NCI-H1417 treated with DMSO at 0.1 percent for 48 hours (cell line): ENCODE measurements at places on chromosomes 1 and 21.

GRCh38 chr1:43204394-43204793 is 32.3 kb downstream of the CFAP57 start:
- DNase-seq, result no peak

GRCh38 chr1:99599678-99600175 is 46.2 kb upstream of the PALMD start:
- DNase-seq, result no peak

DNA sequence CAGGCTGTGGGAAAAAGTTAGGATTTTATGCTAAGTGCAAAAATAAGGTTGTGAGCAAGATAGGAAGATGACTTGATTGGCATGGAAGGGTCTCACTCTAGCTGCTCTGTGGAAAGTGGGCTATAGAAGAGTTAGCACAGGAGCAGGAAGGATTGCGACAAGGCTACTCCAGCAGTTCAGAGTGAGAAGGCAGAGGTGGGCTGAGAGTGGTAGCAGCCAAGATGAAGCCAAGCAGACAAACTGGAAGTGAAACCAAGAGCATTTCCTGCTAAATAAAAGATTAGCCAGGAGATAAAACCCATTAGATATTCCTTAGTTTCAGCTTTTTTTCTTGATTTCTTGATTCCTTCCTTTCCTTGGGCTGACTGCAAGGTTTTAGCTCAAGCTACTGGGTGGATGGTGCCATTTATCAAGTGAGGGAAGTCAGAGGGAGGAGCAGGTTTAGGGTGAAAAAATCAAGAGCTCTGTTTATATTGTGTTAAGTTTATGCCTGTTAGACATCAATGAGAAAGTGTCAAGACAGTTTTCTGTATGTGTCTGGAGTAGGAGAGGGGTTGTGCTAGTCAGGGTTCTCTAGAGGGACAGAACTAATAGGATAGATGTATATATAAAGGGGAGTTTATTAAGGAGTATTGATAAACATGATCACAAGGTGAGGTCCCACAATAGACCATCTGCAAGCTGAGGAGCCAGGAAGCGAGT is 33.1 kb upstream of the ZNF644 start:
- no peak for DNase-seq

- no peak for DNase-seq
Measured at GRCh38 chr1:161171191-161171590, 5.0 kb downstream of the PPOX start.

- no peak for DNase-seq
Measured at GRCh38 chr1:167711797-167712196, 10.0 kb upstream of the MPZL1 start.

- DNase-seq, result no peak
Measured at GRCh38 chr1:113647164-113647563, 112.1 kb downstream of the PHTF1 start.

DNA sequence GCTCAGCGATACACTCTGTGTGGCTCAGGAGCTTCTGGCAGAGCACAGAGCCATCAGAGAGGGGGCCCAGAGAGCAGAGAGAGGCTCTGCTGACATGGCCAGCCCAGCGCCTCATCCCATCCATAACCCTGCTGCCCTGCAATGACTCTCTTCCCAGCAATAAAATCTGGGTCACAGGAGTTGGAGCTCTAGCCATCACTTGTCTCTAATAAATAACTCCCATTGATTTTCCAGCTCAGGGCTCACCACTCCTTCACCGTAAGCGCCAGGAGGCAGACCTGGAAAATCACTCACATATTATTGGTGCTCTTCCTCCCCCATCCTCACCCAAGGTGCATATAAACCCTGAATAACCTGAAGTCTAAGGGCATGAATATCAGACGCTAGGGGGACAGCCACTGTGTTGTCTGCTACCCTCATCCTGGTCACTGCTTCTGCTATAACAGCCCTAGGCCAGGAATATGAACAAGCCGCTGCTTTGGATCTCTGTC is at the start of gene APCS:
Gene APCS (plus strand): TSS at position 366 of the 491 bp plus-strand sequence. CDS start 96 bp downstream, at position 462.
- no peak for DNase-seq

DNA sequence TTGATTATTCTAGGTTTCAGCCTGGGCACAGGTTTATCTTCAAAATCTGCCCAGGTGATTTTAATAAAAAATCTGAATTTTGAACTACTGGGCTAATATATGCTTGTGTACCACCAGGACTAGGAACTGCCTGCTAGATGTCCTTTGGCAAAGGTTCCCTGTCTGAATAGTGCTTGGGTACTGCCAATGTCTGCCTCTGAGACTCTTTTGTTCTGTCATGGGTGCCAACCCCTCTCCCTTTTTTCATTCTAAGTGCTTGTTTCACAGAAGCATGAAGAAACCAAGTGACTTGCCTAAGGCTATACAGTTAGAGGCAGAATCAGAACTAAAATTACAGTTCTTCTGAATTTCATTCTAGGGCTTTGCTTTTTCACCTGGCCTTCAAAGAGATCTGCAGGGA is 106.3 kb upstream of the CACHD1 start:
- DNase-seq, result no peak

- no peak for DNase-seq
Measured at GRCh38 chr1:121558514-121558913, 373.7 kb downstream of the SRGAP2C start.

GRCh38 chr21:42160765-42161164 is 58.2 kb upstream of the ABCG1 start:
- DNase-seq, result no peak

GRCh38 chr1:203136409-203137042 is 9.0 kb downstream of the ADORA1 start:
- DNase-seq, result no peak

DNA sequence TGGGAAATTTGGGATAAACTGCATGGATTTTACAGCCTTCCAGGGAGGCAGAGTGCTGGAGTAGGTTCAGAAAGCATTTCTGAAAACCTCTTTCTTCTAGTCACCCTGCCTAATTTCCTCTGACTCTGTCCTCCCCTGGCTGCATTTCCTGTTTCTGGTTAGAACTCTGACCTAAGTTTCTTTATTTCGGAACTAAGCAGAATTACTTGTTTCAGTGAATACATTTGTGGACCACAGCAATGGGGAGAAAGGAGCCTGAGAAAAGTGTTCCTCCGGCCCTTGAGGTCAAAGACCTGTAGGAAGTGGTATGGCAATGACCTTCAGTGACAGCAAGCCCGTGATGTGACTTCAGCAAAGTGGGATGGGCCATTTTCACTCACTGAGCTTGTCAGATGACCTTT is 173.4 kb upstream of the RUNX1 start:
- no peak for DNase-seq

GRCh38 chr1:173255214-173255813 is 48.2 kb upstream of the TNFSF4 start:
- DNase-seq, result no peak

DNA sequence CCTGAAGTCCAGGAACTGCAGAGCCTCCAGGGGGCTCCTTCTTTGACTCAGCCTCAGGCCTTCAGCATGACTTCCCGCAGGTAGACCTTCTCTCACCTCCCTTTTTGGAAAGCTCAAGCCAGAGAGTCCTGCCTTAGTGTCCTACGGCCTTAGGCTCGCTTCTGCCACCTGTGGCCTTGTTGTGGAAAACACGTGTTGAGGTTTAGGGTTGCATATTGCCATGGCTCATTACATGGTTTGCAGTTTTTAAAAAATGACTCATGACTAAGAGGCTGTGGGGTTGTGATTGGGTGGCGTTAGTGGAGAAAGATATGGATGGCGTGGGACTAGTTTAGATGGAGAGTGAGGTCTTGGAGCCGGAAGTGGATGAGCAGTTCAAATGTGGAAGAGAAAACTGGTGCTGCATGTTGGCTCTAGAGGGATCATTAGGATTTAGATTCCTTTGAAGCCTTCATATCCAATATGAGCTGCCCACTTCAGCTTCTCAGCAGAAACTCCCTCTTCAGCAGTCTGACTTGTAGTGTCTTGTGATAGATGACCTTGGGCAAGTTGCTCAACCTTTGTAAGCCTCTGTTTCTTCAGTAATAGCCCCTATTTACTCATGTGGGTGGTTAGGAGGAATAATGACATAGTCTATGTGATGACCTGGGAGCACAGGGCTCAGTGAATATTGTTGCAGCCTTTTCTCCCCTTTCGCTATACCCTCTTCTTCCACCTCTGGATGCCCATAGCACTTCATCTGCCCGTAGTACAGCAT is 6.5 kb upstream of the FGGY start:
- no peak for DNase-seq

DNA sequence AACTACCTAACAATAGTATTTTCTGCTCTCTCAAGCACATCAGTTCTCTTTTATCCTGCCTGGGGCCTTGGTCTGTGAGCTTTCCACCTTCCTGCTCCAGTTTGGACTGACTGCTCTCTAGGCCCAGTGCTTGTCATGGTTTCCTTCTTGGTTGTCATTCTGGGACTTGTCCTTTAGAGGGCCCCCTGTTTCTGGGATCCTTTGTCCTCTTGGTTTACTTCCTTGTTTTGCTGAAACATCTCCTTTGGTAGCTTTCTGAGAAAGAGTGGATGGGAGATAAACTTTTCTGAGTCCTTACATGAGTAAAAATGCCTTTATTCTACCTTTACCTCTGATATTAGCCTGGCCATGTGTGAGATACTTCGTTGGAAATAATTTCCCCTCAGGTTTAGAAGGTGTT is 4.7 kb downstream of the SLC1A7 start:
- DNase-seq, result no peak

DNA sequence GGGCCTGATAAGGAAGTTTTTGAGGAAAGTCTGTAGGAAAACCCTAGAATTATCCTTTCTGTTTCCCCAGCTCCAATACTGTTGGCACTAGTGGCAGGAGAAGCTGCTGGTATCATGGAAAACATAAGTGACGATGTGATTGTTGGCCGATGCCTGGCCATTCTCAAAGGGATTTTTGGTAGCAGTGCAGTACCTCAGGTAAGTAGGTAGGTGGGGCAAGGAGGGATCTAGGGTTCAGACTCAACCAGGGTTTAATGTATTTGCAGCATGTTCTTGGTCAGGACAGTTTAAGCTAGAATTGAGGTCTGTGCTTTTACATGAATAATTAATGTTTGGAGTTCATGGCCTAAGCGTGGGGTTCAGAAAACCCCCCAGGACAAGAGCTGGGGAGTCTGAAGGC is 62.1 kb downstream of the KDM1A start:
- no peak for DNase-seq

DNA sequence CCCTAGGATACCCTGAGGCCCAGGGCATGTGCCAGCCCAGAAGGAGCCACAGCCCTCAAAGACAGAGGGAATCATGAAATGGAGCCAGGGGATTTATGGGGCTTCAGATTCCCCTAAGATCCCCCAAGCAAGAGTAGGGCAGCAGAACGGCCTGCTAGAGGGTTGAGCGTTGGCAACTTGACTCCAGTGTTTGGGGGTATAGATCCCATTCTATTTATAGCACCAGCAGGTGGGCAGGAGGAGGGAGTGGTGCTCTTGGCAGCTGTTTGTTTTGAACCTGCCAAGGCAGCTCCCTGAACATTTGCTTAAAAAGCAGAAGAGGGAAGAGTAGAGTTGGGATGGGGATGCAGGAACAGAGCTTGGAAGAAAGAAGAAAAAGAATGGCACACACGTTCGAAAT is 33.7 kb downstream of the GLUL start:
- DNase-seq, result no peak

- DNase-seq, result no peak
Measured at GRCh38 chr1:236052232-236052993, 12.5 kb downstream of the NID1 start.

GRCh38 chr1:89391686-89392085 is 27.8 kb downstream of the GBP6 start:
- no peak for DNase-seq

DNA sequence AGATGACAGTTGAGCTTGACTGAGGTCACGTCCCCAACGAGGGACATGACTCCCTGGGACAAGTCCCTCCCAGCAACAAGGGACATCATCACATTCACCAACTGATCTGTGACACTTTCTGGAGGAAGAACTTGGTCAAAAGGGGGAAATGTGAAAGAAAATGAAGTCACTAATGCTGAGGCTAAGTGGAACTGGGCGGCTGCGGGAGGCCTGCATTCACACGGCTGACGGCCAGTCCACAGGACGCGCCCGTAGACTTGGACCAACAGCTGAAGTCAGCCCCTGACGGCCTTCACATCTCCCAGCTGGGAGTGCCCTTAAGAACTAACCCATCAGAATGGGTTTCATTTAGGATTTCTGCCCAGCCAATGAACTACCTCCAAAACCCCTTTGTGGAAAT is 26.6 kb downstream of the POFUT2 start:
- no peak for DNase-seq

GRCh38 chr21:36518883-36519492 is 39.1 kb upstream of the CLDN14 start:
- no peak for DNase-seq

DNA sequence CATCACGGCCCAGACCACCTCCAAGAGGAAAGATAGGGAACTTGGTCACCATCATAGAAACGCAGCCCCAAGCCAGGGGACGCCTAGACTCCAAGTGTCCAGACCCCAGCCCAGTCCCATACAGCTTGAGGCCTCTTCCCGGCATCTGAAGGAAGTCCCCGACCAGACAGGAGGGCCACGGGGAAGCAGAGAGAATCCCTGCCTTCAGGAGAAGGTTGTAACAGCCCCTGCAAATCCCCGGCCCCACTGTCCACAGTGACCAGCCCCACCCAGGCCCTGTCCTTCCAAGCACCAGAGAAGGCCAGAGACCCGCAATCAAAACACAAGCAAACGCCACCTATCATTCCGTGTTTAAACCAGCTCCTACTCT is 1.7 kb downstream of the SLC19A1 start:
- no peak for DNase-seq

GRCh38 chr1:30957560-30958222 is 49.1 kb upstream of the SDC3 start:
- no peak for DNase-seq

DNA sequence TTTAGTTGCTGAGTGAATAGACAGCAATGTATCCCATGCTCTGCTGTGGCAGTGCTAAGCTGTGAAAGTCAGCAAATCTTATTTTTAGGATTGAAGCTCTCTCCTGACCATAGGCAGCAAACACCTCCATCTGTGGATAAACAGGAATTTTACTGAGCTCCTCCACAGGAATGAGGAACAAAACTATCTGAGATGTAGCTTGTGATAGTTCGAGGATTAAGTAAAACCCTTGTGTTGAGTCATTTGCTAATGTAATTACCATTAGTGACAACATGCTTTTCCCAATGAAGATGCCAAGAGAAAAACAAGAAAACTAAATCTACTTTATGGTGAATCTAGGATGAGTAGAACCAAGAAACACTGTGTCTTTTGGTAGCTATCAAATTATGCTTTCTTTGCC is 122.7 kb downstream of the CLEC20A start:
- DNase-seq, result no peak

- no peak for DNase-seq
Measured at GRCh38 chr1:205217418-205217817, 5.9 kb upstream of the DSTYK start.

GRCh38 chr1:243917863-243918565 is 68.0 kb upstream of the AKT3 start:
- no peak for DNase-seq

DNA sequence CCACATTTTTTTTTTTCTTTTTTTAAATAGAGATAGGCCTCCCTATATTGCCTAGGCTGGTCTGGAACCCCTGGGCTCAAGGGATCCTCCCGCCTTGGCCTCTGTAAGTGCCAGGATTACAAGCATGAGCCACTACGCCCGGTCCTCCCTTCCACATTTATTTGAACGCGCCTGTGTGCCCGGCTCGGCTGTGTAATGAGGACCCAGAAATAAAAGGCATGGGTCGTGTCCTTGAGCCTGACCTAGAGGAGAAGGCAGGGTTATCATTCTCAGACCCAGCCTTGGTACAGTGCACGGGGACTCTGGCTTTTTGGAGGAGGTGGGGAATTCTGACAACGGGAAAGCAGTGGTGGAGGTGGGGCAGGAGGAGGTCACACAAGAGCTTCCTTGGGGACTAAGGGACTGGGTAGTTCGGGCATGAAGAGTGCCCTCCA is 841 bp downstream of the CENPF start:
- DNase-seq, result no peak
